ENCODE measurements at places on chromosomes 7 and 10.

GRCh38 chr10:17348501-17349349 lies 105.7 kb downstream of the ST8SIA6 start:
- DNase-seq: no peak

DNA sequence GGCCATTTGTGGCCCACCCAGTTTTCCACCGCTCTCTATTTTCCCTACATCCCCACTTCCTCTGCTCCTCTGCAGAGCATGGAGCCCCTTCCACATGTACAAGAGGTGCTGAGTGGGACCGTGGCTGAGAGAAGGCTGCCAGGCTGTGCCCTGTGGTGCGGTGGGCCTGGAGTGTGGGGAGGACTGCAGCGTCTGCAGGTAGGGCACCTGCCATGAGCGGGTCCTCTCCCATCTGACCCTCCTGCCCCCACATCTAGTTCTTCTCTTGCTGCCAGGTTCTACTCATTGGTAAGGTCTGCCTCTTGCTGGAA lies 145.6 kb upstream of the FAM20C start:
- no peak for DNase-seq

- no peak for DNase-seq
Observed at GRCh38 chr7:158396301-158396905, 191.2 kb downstream of the PTPRN2 start.

DNA sequence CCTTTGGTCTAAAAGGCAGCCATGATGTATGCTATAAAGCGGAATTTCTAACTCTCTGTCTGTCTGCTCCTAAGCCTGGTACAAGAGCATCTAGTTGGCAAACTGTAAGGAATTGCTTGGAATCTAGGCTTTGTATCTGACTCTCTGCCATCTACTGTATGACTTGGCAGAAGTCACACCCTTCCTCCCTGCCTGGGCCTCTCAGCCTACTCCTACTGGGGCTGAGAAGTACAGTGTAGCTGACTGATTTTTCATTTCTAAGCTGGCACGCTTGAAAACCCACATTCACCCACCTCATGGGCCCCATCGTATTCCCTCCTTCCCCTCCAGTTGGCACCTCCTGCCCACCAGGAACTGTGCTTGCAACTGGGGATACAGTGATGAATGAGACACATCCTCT lies 435.2 kb downstream of the PLXNA4 start:
- no peak for DNase-seq

DNA sequence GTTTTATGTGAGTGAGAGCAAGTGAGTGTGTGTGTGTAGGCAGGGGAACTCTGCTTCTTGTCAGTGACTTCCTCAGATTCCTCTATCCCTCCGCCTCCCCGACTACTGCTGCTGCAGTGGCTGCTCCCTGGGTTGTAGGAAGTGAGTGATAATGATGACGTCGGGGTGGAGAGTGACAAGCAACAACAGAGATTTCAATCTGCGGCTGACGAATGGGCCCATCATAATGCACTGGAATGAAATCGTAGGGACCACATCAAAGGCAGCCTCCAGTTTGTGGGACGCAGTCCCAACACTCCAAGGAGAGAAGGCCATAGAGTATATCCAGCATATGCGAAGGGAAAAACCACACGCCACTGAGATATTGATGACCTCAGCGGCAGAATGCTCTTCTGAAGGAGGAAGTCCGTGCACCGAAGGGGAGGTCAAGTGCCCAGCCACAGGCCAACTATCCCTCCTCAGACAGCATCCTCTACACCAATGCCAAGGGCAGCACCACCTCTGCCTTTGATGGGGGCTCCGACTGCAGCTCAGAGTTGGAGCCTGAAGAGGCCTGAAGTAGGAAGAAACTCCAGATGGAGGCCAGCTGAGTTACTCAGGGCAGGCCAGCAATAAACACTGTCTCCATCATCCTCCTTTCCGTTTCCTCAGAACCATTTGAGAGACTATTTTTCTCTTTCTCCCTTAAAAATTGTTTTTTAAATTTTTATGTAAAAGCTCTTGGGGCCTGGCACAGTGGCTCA lies 11.3 kb upstream of the STMP1 start:
- DNase-seq: no peak

- DNase-seq: no peak
Observed at GRCh38 chr7:48876087-48876486, 48.3 kb upstream of the CDC14C start.

DNA sequence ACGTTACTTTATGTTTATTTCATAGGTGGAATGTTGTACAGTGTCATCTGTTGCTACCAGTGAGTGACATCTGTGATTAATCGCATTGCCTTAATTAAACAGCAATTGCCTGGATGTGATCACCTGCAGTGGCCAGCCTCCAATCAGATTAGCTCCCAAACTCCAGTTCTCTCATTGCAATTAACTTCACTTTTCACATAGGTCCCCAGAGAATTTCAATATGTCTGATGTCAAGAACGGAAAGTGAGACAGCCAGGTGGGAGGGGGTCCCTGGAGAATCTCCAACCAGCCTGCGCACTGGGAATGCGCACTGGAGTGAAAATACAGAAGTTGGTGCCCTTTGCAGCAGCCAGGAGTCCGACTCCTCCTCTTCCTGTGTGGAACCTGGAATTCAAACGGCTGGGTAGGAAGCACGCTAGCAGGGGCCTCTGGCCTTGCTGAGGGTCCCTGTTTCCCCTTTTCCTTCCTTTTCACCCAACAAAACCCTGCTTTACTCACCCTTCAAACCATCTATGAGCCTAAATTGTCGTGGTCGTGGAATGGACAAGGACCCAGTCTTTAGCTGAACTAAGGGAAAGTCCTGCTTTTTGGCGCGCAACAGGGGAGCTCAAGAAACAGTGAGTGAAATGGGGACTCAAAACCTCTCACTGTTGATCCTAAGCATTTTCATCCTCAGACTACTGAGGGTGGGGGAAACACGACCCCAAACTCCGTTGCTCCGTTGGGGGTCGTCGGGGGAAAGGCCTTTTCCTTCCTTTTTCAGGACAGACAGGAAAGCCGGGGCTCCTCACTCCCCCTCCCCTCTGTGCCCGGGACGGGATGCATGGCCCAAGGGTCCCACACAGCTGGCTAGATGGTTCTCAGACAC lies 1355.5 kb upstream of the LRRTM3 start:
- no peak for DNase-seq

- no peak for DNase-seq
Observed at GRCh38 chr10:120431251-120431651, 25.8 kb upstream of the PLPP4 start.

GRCh38 chr7:19305698-19306097 lies 160.5 kb upstream of the FERD3L start:
- DNase-seq: no peak

- DNase-seq: no peak
Observed at GRCh38 chr7:92695308-92696261, 105.4 kb upstream of the FAM133B start.

DNA sequence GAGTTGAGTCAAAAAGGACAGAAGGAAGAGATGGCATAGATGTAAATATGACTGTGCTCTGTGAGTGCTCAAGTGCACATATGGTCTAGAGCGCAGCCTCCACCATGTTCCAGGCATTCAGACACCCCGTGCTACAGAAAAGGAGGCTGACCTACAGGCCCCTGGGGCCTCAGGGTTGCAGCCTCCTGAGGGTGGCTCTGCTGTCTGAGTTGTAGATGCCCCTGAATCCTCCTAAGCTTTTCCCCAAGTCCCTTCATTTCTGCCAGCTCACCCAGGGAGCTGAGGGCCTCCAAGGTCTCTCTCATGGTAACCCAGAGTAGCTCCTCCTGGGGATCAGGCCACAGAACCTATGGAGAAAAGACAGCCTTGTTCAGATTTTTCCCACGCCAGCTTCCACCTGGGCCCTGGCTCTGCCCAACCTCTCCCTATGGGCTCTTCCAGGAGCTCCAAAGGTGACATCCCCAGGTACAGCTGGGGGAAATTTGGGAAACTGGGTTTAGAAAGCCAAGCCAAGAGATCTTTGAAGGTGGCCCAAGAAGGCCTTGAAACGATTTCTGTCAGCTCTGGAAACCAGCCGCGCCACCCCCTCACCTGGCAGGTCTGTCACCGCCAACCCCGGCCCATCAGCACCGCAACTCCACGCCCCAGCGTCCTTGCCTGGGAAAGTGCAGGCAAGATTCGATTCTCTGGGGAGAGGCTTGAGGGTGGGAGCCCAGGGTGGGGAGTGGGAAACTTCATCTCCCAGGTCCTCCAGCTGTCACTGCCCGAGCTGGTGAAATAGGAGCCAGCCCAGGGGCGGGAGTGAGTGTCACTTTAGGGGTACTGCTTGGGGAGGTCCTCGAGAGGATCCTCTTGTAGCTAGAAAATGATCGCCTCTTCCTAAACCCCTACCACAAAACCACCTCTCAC lies 2.4 kb downstream of the ZNF467 start:
- DNase-seq: peak; percentile 17

DNA sequence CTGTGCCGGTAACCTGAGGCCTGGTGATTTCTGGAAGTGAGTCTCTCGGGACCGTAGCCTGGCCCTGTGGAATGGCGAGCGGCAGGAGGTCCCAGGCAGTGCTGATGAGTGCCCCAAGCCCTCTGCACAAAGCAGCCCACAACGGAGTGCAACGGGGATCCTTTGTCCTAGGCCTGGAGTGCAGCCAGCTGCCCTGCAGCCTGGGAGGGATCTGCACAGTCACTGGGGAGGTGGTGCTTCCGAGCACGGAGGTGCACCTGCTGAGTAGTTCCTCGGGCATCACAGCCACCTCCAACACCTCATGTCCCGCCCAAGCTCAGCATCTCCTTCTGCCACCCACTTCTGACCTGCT lies 162.8 kb upstream of the ZMIZ1 start:
- DNase-seq: no peak

- DNase-seq: no peak
Observed at GRCh38 chr10:30029164-30029871, 30.1 kb downstream of the JCAD start.

DNA sequence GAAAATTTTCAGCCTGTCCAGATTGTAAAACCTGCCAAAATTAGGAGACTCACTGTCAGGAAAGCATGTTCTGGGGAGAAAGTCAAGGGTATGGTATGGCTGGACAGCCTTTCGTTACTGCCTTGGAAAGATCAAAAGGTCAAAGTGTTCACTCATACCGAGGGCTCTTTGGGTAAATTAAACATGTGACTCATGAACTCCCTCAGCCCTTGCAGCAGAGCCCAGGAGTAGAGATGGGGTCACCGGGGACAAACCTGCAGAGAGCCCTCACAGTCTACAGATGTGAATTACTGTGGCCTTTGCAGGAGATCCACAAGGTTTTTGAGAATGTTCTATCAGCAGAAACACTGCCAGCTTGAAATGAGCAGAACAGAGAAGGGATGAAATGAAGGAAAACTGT lies 275.7 kb downstream of the KLF6 start:
- no peak for DNase-seq

- DNase-seq: no peak
Observed at GRCh38 chr10:101226491-101227428, 2.5 kb downstream of the LBX1 start.

GRCh38 chr10:71625445-71626175 lies 94.0 kb downstream of the C10orf105 start:
- DNase-seq: no peak

- DNase-seq: no peak
Observed at GRCh38 chr10:119762805-119763798, 37.3 kb downstream of the INPP5F start.

GRCh38 chr7:107744345-107744750 lies 406 bp downstream of the CBLL1 start:
- DNase-seq: no peak

- no peak for DNase-seq
Observed at GRCh38 chr10:69955897-69956740, 96.5 kb upstream of the MACROH2A2 start.

DNA sequence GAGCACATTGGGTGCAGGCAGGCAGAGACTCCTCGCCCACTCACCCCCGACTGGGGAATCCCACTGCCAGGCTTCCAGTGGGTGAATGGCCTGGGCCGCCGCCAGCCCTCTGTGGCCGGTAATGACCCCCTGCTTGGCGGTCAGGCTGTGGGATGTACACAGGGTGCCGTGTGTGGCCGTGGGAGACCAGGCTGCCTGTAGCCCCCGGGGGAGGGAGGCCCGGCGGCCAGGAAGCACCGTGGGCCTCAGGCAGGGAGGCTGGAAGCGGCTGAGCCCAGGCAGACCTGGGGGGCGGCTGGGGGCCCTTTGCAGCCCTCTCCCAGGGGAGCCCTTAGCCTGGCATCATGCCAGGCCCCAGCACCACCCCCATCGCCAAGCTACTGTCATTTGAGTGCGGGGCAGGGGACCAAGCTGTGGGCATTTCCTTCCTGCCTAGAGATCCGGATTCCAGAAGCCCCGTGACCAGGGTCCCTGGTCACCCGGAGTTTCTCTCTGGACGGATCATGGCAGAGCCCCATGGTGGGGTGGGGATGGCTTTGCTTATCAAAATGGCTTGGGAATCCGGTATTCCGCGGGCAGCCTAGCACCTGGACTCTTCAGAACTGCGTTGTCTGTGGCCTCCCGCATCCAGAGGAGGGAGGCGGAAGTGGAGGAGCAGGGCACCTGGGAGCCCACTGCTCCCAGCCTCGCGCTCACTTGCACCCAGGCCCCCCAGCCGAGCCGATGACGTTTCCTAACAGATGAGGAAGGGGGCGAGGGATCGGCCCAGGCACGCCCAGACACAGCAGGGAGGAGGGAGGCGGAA lies 1.1 kb downstream of the TTYH3 start:
- peak; percentile 68 for DNase-seq

DNA sequence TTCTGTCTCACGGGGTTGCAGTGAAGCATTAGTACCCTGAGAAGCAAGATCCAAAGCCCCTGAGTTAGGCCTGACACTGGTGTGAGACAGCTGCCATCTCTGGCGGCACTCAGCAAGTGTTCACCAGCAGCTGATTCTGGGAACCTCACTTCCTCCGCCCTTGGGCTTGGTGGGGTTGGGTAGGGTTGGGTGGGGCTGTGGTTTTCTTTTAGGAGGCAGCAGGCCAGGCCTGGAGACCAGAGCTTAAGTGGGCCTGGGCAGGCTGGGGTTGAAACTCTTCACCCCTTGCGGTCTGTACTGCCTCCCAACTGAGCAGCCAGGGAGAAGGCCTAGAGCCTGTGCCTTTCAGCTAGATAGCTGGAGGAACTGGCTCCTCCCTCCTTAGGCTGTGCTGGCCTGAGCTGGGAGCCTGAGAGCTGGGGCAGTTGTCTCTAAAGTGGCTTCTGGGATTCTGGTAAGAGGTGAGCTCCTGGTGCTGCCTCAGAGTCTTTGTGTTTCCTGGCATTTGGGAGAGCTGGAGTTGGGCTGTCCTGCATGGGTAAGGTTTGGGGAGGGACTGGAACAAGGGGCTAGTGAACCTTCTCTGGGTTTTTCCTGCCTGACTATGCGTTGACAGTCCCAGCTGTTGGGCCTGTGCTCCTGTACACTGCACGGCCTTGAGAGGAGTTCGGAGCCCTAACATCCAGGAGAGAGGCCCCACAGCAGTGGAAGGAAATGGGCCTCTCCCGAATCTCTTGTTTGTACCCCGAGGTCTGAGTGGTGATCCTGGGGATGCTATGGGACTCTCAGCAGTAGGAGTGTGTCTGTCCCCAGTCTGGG lies 5.1 kb downstream of the TSPAN14 start:
- peak; percentile 71 for DNase-seq

DNA sequence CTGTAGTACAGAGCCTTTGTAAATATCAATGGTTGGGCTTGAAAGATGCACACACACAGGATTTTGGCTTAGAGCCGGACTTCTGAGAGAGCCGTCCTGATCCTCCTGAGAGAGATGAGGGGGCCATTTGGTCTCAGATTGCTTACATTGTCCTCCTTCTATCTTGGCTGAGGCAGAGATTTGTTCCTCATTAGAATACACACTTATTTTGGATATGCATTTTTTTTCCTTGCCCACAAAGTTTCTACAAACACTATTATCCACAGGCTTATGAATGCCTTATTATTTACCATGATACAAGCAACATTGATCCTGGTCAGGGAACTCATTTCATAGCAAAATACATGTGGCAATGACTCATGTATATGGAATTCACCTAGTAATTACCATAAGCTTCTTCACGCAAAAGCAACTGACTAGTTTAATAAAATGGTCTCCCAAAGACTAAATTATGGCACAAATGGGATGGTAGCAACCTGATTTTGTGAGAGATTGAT lies 175.3 kb downstream of the MDFIC start:
- DNase-seq: no peak

Data from stimulated activated CD4-positive, alpha-beta T cell treated with anti-CD3 and anti-CD28 coated beads, Interleukin-15, amount 100 ng/mL, for 24 hours (primary cell).